ENCODE measurements at places on chromosomes 12 and 14. TPM values are rescaled to one million over a fixed set of nuclear protein-coding genes. Genes with fewer than 3 reads are reported as not detected.

WSB2 gene
- 89.1 TPM for total RNA-seq

DNA sequence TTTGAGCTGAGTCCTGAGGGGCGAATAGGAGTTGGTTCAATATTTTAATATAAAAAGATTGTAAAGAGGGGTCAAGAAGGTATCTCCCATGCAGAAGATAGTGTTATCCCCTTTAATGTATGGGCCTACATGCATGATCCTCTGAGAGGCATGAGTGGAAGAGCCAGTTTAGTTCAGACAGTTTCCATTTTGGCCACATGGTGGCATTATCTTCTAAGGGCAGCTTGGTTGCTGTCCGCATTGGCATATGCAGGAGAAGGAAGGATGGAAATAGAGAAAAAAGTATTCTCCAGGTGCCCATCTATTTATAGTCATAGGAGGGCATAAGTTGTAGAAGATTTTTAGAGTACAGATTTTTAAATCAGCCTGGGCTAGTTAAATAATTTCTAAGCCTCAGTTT is 5.4 kb downstream of the SAMD4A start:
- DNase-seq: no peak

UBE3B gene
- total RNA-seq: 39.1 TPM

GRCh38 chr12:39610436-39611025 is 9.1 kb downstream of the ABCD2 start:
- DNase-seq: no peak

- no peak for DNase-seq
These were observed 179.2 kb downstream of the KICS2 start for GRCh38 chr12:64042911-64043310.
